ENCODE measurements at places on chromosomes 5 and 9. TPM values are rescaled to one million over a fixed set of nuclear protein-coding genes. Genes with fewer than 3 reads are reported as not detected.

RNF145 gene
- 157 TPM for total RNA-seq

DNA sequence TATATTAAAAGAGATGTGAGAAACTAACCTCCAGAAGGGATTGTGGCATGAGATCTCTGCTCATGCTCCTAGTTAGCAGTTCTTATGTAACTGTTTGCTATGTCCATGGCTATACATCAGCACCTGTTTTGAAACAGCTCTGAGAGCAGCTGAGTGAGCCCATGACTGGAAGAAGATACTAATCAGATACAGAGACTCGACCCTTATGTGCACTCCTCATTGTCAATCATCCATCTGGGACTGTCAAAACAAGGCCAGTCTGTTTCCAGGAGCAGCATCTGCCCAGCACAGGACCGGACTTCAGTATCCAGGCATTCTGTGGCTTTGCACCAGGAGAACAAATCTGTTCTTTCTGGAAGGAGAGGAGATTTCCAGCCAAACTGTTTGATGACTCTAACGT is 77.7 kb downstream of the EFNA5 start:
- peaks cover 20% of the 10 kb centered on the region for H3K4me1 ChIP-seq
- H3K27ac ChIP-seq = no peak overlapping the region
- H3K4me3 ChIP-seq = no peak overlapping the region
- DNase-seq = no peak

DNA sequence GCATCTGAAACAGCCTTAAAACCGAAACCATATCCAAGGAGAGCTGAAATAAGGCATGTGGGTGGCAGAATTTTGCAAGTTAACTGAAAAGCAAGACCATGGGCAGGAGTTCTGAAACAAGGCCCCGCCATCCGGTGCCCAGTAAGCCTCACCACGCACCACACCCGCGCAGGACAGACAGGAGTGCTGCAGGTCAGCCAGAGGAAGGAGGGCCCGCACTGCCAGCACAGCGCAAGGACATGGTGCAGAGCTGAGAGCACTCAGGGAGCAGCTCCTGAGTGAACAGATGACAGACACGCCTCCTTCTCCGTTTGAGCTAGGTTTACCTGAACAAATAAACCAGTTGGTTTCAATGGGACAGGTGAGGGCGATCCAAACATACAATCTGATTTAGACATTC is 16.5 kb upstream of the ISCA1 start:
- H3K4me3 ChIP-seq = no peak overlapping the region
- peaks cover 95% of the 10 kb centered on the region for H3K36me3 ChIP-seq
- H3K27ac ChIP-seq = no peak overlapping the region
- no peaks in the 10 kb centered on the region for H3K27me3 ChIP-seq
- H3K4me1 ChIP-seq = peaks cover 21% of the 10 kb centered on the region
- DNase-seq = no peak

RNF180 gene
- total RNA-seq = 7.4 TPM

GRCh38 chr5:10828241-10828640 is 67.2 kb upstream of the DAP start:
- no peaks in the 10 kb centered on the region for H3K4me1 ChIP-seq
- H3K27ac ChIP-seq = no peak overlapping the region
- DNase-seq = no peak
- H3K4me3 ChIP-seq = no peak overlapping the region
- peaks cover 6% of the 10 kb centered on the region for H3K27me3 ChIP-seq

DNA sequence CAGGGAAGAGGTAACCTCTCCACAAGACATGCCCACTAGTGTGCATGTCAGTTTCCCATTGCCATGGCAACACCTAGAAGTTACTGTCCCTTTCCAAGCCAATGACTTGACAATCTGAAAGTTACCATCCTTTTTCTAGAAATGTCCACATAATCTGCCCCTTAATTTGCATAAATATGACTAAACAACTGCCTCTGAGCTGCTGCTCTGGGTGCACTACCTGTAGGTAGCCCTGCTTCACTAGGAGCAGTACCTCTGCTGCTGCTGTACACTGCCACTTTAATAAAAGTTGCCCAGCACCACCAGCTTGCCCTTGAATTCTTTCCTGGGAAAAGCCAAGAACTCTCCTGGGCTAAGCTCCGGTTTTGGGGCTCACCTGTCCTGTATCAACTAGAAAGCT is 392.4 kb downstream of the NTRK2 start:
- H3K27ac ChIP-seq = no peak overlapping the region
- H3K27me3 ChIP-seq = peaks cover 10% of the 10 kb centered on the region
- DNase-seq = no peak
- H3K36me3 ChIP-seq = no peaks in the 10 kb centered on the region
- H3K4me3 ChIP-seq = no peak overlapping the region

DNA sequence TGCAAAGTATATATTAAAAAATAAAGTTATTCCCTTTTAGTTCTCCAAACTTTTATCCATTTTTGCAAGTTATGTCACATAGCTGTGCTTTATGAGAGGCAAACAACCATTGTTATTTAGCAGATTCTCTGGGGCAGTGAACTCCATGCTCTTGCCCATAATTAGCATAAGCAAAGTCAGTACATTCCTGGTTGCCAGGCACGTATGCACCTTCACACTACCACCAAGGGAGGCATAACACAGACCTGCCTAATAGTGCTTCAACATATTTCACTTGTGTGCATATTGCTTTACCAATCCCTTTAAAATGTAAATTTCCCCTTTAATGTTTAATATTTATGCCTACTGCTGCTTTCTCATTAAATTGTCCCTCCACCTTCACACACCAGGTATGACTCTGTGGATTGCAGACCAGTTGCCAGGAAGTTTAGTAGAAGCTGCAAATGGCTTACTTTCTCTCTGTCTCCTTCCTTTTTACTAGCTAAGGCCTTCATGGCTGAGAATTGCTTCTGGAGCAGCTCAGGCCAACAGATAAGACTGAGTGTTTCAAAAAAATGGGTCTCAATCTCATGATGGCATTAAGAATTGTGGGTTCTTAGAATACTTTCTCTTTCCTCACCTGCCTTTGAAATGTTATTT is 388.2 kb downstream of the PRR16 start:
- no peak overlapping the region for H3K4me3 ChIP-seq
- no peaks in the 10 kb centered on the region for H3K36me3 ChIP-seq
- no peaks in the 10 kb centered on the region for H3K4me1 ChIP-seq
- no peaks in the 10 kb centered on the region for H3K27me3 ChIP-seq
- H3K27ac ChIP-seq = no peak overlapping the region

GRCh38 chr5:3376611-3377010 is 219.0 kb upstream of the IRX1 start:
- H3K27ac ChIP-seq = no peak overlapping the region
- no peak for DNase-seq
- no peak overlapping the region for H3K4me3 ChIP-seq
- H3K4me1 ChIP-seq = no peaks in the 10 kb centered on the region
- no peaks in the 10 kb centered on the region for H3K27me3 ChIP-seq
- no peaks in the 10 kb centered on the region for H3K36me3 ChIP-seq

- no peaks in the 10 kb centered on the region for H3K4me1 ChIP-seq
- DNase-seq = no peak
- H3K36me3 ChIP-seq = no peaks in the 10 kb centered on the region
- H3K27ac ChIP-seq = no peak overlapping the region
- no peak overlapping the region for H3K4me3 ChIP-seq
These were observed 8.4 kb downstream of the SH2D3C start for GRCh38 chr9:127769929-127770582.

DNA sequence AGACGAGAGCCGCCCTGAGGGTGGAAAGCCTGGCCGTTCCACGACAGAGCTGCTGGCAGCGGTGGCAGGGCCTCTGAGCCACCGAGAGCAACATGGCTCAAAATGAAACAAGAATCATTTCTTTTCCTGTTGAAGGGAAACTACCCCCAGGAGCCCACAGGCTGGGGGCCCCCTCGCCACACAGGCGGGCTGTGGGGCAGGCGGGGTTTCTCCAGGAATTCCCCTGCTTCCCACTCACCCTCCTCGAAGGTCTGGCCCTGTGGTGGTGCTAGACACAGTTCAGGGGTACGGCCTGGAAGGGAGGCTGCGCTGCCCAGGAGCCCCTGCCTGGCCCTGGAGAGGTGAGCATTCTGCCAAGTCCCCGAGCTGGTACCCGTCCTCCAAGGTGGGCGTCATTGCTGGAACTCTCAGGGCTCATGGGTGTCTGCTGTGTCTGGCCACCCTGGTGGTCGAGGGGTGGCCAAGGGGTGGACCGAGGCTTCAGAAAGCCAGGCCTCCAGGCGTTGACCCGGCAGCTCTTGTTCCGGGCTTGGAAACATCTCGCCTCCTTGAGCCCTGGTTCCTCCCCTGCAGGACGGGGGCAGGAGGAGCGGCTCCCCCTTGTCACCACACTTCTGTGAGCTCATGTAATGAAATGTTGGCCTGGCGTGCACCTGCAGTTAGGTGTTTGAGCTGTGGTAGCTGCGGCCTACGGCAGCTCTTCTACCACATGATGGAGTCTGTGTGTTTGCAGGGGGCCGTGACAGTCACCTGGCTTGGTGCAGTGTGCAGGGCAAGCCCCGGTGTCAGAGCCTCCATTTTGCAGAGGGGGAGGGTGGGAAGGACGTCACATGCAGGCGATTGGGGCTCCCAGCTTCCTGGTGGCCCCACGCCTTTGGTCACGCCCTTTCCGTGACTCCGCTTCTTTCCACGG is 65.3 kb downstream of the RXRA start:
- H3K27me3 ChIP-seq = no peaks in the 10 kb centered on the region
- peaks cover 16% of the 10 kb centered on the region for H3K4me1 ChIP-seq
- H3K36me3 ChIP-seq = peaks cover 35% of the 10 kb centered on the region
- no peak for DNase-seq
- H3K27ac ChIP-seq = no peak overlapping the region
- no peak overlapping the region for H3K4me3 ChIP-seq

DNA sequence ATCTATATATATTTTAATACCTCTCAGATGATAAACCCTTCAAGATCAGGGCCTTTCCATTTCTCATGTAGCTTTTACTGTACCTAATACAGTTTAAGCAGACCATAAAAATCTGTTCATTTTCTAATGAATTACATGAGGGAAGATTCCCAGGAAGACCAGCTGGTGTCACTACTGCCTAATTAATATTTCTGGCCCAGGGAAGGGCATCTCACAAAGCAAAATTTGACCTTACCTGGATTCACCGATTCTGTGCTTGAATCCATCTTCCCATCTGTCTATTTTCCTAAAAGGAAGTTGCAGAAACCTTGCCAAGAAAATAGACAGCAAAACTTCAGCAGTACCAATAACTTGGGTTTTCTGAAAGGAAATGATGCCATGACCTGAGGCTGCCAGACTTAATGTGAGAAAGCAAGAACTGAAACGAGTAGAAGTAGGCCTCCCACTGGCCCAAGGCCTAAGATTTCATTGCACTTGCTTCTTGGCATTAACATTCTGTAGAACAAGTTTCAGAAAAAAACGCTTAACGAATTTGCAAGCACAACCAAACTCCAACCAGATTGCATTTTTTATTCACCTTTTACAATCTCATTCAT is 83.0 kb upstream of the GLIS3 start:
- no peaks in the 10 kb centered on the region for H3K27me3 ChIP-seq
- H3K36me3 ChIP-seq = no peaks in the 10 kb centered on the region
- no peaks in the 10 kb centered on the region for H3K4me1 ChIP-seq
- no peak overlapping the region for H3K27ac ChIP-seq
- H3K4me3 ChIP-seq = no peak overlapping the region
- peak; percentile 53 for DNase-seq

PPIP5K2 gene
- total RNA-seq = 35.5 TPM

- no peaks in the 10 kb centered on the region for H3K27me3 ChIP-seq
- H3K36me3 ChIP-seq = no peaks in the 10 kb centered on the region
- no peak overlapping the region for H3K4me3 ChIP-seq
- no peak for DNase-seq
These were observed 6.2 kb downstream of the PARP8 start for GRCh38 chr5:50672663-50673062.

TBC1D2 gene
- 62.7 TPM for total RNA-seq

- no peak overlapping the region for H3K27ac ChIP-seq
- H3K4me3 ChIP-seq = no peak overlapping the region
- H3K4me1 ChIP-seq = peaks cover 26% of the 10 kb centered on the region
- DNase-seq = no peak
- H3K36me3 ChIP-seq = no peaks in the 10 kb centered on the region
These were observed 20.5 kb downstream of the STC2 start for GRCh38 chr5:173307695-173308094.

ARID3C gene
- not detected for total RNA-seq

ROR2 gene
- total RNA-seq = 0.10 TPM

- H3K36me3 ChIP-seq = no peaks in the 10 kb centered on the region
- DNase-seq = no peak
- no peaks in the 10 kb centered on the region for H3K27me3 ChIP-seq
- no peak overlapping the region for H3K4me3 ChIP-seq
These were observed 47.7 kb upstream of the ITGA1 start for GRCh38 chr5:52740007-52740406.

- no peak for DNase-seq
- H3K4me1 ChIP-seq = peaks cover 9% of the 10 kb centered on the region
These were observed 108.3 kb upstream of the GNA14 start for GRCh38 chr9:77756449-77756848.
